ENCODE measurements at places on chromosomes 12 and 14.
A peak's percentile ranks its signal among the peaks of the same experiment; 100 is the strongest.

GRCh38 chr14:103349982-103350381, 15.9 kb downstream of the EIF5 start:
- DNase-seq: no peak

DNA sequence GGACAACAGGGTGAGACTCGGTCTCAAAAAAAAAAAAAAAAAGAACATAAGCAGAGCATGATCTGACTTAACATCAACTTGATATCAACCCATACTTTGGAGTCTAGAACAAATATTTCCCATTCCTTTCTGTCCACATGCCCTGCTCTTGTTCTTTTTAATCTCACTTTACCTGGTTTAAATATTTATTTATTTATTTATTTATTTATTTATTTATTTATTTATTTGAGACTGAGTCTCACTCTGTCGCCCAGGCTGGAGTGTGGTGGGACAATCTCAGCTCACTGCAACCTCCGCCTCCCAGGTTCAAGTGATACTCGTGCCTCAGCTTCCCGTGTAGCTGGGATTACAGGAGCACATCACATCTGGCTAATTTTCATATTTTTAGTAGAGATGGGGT, 19.6 kb upstream of the LRP6 start:
- no peak for DNase-seq

DNA sequence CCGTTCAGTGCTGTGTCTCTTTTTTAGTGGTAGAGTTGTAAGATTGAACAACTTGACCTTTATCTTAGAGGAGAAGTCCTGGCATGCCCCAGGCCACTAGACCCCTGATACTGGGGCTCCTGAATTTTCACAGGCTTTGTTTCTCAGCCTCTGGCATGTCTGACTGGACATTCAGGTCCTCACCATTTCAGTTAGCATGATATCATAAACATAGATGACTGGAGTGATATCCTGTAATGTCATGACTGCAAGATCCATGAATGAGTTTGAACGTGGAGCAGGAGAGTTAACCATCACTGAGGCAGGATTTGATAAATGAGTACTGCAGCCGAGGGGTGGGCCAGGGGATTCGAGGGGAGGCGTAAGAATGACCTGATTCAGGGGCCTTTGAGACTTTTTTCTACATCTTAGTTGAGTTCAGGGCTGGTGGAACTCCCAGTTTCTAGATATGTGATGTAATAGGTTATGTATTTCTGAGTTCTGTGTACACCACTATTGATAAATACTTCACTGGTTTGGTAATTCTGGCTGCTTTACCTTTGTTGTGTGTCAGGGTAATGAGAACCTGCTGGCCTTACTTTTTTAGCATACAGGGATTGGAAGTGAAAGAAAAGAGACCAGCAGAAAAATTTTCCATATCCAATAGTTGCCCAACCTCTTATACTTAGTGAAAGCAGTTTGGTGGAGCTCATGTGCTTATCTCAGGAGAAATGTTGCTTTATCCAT, 217.0 kb downstream of the SYNE2 start:
- no peak for DNase-seq

DNA sequence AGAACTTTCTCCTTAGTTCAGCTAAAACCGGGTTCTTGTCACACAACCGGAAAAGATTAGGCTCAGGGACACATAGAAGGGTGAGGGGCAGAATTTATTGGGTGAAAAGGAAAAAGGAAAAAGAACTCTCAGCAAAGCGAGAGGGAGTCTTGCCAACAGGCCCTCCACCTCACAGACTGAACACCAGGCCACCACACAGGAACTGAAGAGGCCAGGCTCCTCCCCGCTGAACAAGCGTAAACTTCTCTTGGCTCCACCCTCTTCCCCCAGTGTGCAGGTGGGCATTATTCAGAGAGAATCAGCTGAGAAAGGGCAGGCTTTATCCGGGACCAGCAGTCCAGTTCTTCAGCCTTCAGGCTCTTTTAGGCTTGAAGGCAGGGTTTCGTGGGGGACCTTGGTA, 125.6 kb upstream of the FGD4 start:
- DNase-seq: peak; percentile 24

GRCh38 chr12:98053202-98053601, 462.2 kb upstream of the TMPO start:
- no peak for DNase-seq

DNA sequence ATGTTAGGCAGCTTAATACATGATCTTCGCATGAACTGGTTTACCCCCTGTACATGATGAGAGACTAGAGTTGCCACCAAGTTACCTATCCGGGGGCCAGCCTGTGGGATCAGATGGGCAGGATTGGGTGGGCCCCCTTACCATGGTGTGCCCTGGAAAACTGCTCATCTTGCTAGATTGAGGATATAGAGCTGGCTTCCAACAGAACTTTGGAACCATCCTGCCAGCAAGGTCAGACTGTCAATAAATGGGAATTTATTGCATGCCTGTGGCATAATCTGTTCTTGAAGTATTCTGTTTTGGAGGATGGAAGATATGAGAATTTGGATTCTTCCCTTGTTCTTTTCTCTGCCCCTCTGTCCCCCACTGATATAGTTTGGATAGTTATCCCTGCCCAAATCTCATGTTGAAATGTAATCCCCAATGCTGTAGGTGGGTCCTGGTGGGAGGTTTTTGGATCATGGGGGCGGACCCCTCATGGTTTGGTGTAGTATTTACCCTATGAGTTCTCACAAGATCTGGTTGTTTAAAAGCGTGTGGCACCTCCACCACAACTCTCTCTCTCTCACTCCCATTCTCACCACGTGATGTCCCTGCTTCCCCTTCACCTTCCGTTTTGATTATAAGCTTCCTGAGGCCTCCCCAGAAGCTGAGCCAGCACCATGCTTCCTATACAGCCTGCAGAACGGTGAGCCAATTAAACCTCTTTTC, 3.7 kb upstream of the TM9SF1 start:
- DNase-seq: no peak

- no peak for DNase-seq
These were observed 912.9 kb downstream of the DIO2 start for GRCh38 chr14:79298373-79298772.

DNA sequence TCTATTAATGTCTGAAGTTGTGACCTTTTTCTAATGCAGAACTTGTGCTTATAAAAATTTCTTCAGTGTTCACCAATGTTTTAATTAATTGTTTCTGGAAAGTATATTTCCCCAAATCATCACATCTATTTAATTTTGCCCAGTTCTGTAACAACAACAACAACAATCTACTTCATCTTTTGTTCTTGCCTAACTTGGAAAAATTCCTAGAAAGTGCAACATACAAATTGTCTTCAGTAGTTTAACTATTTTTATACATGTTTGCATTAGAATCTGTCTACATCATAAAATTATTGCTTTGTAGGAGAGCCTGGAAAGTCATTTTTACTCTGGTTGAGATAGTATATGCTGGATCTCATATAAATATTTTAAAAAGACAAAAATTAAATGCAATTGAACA, 38.5 kb downstream of the CCER1 start:
- DNase-seq: no peak

GRCh38 chr14:32205984-32206383, 2.9 kb upstream of the RNU6-8 start:
- peak; percentile 8 for DNase-seq

DNA sequence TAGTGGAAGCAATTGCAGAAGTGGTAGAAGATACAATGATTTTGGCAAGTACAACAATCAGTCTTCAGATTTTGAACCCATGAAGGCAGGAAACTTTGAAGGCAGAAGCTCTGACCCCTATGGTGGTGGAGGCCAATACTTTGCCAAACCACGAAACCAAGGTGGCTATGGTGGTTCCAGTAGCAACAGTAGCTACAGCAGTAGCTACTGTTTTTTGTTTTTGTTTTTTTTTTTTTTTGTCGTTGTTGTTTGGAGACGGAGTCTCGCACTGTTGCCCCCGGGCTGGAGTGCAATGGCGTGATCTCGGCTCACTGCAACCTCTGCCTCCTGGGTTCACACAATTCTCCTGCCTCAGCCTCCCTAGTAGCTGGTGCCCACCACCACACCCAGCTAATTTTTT, 47.4 kb downstream of the IFNG-AS1 start:
- peak; percentile 22 for DNase-seq

DNA sequence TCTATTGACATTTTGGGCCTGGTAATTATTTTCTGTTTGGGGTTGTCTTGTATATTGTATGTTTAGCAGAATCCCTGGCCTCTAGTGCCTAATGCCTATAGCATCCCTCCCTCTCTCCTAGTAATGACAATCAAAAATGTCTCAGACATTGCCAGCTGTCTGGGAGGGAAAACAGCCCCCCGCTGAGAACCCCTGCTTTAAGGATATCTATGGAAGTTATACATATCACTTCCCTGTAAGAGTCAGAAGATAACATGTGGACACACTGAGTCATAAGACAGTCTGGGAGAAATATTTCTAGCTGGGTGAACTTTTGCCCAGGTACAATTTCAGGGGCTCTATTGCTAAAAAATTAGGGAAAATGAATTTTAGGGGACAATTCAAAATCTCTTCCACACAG, 255.0 kb downstream of the PAWR start:
- no peak for DNase-seq

GRCh38 chr14:33206981-33207380, 268.3 kb downstream of the NPAS3 start:
- DNase-seq: no peak

DNA sequence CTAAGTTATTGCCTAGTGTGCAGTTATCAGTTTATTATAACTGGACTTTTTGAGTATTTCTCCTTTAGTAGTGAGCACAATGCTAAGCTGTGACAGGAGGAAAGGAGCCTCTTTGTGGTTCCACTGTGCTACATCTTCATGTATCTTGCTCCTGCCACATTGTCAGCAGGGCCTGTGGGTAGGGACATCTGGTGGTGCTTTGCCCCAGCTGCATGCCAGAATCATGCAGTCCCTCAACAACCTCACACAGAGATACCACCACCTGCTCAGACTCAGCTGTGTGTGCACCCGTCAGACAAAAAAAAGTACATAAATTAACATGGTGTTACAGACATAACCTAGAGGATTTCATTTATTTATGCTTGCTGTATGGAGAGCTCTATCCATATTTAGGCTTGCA, 51.1 kb downstream of the MIS18BP1 start:
- DNase-seq: peak; percentile 4

GRCh38 chr14:43949400-43949799, 557.7 kb downstream of the FSCB start:
- no peak for DNase-seq

DNA sequence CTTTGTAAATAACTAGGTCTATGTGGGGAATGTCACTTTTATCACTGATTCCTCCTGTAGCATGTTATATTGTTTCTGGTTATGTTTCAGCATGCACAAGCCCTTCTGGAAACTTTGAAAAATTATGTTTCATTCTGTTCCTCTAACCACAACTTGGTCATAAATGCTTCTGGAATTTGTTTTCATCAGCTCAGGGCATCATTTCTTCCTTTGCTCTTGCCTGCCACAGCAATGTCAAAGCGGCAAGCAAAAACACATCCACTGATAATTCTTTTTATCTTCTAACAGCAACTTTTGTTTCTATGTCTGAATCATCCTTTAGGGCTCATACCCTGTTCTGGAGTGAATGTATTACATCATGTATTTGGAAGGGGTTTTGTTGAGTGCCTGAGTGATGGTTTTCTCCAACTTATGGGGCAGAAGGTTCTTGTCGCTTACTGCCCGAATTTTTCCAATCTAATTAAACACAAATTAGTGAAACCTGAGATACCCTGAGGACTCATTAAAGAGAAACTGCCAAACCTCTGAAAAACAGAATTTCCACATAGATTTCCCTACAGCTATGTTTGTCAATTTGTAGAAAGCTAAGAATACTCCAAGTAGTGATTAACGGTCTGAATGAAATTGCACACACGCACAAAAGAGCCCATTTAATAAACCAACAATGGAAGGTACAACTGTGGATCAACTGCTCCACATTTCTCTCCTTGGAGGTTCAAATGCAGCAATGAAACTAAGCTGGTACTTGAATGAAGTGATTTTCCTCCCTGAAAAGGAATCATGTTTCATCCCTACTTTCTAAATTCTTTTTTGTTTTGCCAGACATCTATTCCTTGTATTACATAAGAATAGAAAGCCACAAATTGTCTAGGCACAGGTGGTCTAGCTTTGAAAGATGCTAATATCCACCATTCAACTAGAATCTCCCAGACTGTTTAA, 173.5 kb upstream of the KRR1 start:
- DNase-seq: no peak

- no peak for DNase-seq
These were observed 14.5 kb upstream of the FLVCR2 start for GRCh38 chr14:75563931-75564330.

- DNase-seq: no peak
These were observed 12.4 kb upstream of the SNAPC1 start for GRCh38 chr14:61749867-61750266.

GRCh38 chr12:109735051-109735521, 21.5 kb downstream of the FAM222A start:
- no peak for DNase-seq

- no peak for DNase-seq
These were observed 138.9 kb downstream of the HMGA2 start for GRCh38 chr12:65962921-65963861.

GRCh38 chr12:112314981-112315380, 67.2 kb downstream of the HECTD4 start:
- DNase-seq: no peak

DNA sequence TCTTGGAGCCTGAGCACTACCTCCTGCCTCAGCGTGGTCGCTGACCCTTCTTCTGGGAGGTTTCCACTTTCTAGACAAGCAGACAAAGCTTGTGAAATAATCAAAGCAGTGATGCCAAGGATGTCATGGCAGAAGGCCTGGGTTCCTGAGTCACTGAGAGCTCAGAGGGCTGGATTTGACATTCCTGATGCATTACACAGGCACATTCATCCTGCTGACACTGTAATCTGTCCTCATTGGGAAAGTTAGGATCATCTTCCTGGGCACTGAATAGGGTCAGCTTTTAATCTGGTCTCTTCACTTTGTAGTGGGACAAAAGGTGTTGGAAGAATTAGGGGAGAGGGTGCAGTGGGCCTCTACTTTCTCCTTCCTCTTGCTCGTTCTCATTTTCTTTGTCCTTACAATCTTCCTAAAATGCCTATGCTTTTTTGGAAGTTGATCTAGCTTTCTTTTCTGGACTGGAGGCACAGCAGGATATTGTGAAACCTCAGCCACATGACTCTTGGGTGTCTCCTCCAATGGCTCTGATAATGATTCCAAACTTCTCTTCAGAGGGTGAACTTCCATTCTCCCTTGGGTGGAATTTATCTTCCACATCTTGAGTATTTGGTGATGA, 29.6 kb downstream of the EEA1 start:
- no peak for DNase-seq

GRCh38 chr14:86481104-86481503, 951.2 kb downstream of the FLRT2 start:
- DNase-seq: no peak

- no peak for DNase-seq
These were observed 300.9 kb upstream of the DCN start for GRCh38 chr12:91483471-91483985.
